ENCODE measurements at places on chromosomes 2 and 18.

GRCh38 chr2:142868229-142868762 lies 9.2 kb upstream of the KYNU start:
- DNase-seq: peak; percentile 93

DNA sequence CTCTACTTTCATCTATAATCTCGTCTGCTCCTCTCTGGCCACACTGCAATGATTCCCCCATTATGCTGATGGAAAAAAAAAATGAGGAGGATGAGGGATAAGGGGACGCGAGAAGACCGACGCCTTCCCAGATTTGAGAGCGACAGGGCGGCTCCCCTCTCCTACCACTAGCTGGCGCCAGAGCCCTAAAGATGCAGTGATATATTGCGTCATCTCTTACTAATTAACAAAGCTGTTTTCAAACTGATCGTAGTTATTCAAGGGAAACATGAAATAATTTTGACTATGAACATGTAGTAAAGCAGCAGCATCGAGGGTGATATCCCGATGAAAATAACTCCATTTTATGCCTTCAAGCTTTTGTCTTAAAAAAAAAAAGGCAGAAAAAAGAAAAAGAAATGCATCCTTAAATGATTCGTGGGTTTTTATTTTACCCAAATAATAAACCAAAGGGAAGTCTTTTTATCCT lies 48.0 kb upstream of the HNRNPA3 start:
- DNase-seq: peak; percentile 92

DNA sequence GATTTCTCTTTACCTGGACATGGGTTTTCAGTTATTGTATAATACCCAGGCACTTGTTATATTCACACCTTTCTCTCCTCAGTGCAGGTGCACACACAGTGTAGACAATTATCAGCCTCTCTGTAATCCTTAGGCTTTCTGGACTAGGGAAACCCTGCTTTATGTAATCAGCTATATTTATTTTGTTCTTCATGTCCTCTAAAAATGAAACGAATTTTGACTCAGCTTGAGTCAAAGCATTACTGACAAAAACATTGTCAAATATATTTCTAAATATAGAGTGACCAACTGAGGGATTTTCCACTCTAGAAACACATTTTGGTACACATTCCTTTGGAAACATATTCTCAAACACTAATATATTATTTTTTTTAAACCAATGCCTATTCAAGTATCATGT lies 144.8 kb upstream of the GULP1 start:
- DNase-seq: no peak

DNA sequence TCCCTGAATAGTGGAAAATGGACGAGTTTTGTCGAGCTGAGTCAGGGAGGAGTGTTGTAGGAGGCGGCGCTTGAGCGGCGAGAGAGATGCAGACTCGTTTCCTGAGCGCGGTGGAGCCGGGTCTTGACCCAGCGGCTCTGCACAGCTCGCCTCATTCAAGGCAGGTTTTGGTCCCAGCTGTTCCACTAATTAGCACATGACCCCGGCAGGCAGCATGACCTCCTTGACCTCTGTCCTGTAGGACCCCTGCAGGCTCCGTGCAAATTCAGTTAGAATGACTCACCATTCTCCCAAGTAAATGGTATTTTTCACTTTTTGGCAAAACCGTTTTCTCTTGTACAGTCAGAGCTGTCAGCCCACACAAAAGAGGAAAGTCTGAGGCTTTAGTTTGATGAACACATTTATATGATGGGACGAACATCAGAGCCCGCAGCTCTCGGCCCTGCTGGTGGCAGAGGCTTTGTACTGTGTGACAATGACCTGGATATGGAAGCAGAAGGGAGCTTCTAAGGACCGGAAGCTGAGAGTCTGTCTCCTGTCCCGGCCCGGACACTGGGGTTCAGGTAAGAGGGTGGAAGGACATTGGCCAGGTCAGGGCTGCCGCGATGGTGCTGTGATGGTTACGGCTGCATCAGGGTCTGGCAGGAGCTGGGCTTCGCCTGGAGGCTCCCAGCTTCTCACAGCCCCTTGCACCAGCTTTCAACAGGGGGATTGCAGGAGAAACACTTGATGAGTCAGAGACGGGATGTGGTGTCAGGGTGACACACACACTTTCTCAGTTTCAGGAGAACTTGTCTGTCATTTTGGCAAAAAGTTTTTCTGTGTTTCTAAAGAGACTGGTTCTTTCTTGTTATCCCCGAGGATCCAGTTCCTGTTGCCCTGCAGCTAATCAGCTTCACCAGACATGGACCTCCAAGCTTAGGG lies 29.9 kb upstream of the ALKAL2 start:
- no peak for DNase-seq

- DNase-seq: no peak
Observed at GRCh38 chr2:195395362-195395761, 261.7 kb upstream of the SLC39A10 start.

DNA sequence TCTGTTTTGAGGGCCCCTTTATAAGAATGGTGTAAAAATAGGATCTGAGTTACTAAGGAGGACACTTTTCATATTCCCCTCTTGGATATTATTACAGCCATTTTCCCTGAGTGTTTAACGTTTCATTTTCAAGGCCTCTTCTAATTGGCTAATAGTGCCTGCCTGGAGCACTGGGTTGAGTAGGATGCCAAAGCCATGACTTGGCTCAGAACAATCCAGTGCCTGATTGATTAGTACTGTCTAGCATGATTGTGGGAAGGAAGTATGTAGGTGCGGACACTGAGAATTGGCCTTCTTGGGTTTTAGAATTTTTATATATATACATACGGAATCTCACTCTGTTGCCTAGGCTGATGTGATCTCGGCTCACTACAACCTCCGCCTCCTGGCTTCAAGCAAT lies 66.1 kb downstream of the NAB1 start:
- no peak for DNase-seq

GRCh38 chr2:11829324-11829946 lies 83.0 kb downstream of the LPIN1 start:
- DNase-seq: peak; percentile 59
